ENCODE measurements at places on chromosomes 7 and 10. TPM values are rescaled to one million over a fixed set of nuclear protein-coding genes. Genes with fewer than 3 reads are reported as not detected.
A peak's percentile ranks its signal among the peaks of the same experiment; 100 is the strongest.

DNA sequence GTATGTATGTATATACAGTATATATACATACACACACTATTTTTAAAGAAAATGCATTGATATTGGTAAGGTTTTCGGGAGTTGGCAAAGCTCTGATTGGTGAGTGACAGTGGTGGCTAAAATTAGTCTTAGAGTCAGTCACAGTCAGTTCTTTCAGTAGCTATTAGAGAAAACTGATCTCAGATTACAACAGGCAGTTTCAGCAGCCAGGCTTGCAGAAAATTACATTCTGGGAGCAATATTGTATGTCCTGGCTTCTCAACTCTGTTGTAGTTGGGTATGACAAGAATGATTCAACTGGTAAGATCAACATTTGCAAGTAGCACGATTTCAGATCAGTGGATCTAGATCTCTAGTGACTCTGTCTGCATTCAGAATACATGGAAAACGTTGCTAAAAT is 897.9 kb upstream of the AUTS2 start:
- no peak for DNase-seq

- no peak for DNase-seq
Measured at GRCh38 chr10:25328361-25328760, 153.6 kb downstream of the GPR158 start.

C10orf53 gene
- polyA plus RNA-seq, result not detected

DNA sequence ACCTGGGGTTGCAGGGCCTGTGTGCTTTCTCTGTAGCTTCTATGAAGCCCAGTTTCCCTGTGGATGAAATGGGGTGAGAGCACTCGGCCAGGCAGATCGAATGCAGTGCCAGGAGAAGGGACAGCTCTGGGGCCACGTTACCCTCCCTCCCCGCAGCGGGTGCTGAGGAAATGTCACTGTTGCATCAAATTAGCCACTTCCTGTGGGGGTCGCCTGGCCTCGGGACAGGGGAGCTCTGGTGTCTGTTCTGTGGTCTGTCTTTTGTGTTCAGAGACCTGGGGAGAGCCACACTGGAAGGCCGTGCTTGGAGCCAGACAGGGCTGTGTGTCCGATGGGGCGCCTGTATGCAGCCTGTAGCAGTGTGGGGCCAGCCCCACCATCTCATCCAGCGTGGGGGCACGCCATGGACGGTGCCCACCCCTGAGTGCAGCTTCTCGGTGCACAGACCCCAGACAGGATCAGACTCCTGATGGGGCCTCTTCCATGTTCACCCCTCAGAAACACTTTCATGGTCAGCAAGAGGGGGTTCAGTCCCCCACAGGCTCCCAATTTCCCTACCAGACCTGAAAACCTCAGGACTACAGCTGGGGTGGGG is 13.6 kb downstream of the TTYH3 start:
- DNase-seq, result no peak

OR6B1 gene
- not detected for polyA plus RNA-seq

TMEM229A gene
- polyA plus RNA-seq, result not detected

- DNase-seq, result no peak
Measured at GRCh38 chr10:49276596-49276995, 22.4 kb upstream of the C10orf71 start.

GRCh38 chr7:159197066-159197975 is 52.7 kb upstream of the VIPR2 start:
- DNase-seq, result no peak

DNA sequence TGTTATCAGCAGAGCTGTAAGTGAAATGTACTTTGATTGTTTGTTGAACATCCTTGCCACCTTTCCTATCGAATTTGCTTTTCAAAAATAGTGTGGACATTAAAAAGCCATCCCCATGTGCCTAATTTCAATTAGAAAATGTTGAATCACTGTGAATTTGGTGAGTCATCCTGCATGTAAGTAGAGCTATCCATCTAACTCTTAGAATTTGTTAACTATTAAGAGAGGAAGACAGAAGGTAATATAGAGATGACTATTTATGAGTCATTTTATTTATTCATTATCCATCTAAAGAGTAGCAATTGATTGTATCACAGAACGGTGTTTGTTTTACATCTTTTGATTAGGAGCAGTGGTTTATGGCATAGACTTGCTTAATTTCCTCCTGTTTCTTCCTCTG is 154.7 kb downstream of the MGMT start:
- peak; percentile 30 for DNase-seq

CHAT gene
- polyA plus RNA-seq, result not detected

GRCh38 chr7:39211581-39211980 is 233.9 kb downstream of the POU6F2 start:
- DNase-seq, result no peak

- DNase-seq, result no peak
Measured at GRCh38 chr7:108825581-108825909, 255.9 kb downstream of the DNAJB9 start.

LIPF gene
- not detected for polyA plus RNA-seq

- no peak for DNase-seq
Measured at GRCh38 chr7:104064969-104065387, 75.5 kb upstream of the RELN start.

TMEM178B gene
- polyA plus RNA-seq, result 0.05 TPM

MIOS gene
- polyA plus RNA-seq, result 12.4 TPM

DNA sequence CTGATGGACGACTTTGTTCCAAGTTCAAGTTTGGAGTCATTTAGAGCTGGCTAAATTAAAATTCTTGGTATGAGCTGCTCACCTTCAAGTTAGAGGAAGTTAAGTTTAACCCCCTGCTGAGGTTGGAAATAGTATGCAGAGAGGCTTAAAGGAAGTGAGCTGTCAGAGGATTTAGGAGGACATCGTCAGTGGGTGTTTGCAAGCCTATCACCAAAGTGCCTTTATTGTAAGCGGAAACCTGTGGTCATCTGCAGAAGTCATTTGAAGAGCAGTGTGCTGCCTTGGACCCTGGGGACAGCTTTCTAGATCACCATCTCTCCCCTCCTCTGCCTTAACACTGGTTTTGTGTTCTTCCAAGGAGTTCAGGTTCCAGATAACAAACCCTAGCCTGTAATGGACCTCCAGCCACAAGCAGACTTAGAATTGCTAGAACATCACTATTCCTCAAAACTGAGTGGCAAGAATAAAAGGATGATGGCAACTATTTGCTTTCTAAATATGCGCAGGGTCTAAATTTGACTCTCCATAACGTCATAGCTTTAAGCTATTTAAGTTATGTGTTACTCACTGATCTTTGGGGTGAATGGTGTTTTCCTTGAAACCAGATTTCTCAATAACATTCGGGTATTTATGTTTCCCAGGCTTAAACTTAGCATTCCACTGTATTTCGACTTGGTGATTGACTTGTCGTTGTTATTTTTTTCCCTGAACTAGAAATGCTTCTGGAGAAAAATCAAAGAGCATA is 93.4 kb downstream of the SLC39A12 start:
- peak; percentile 43 for DNase-seq

DNA sequence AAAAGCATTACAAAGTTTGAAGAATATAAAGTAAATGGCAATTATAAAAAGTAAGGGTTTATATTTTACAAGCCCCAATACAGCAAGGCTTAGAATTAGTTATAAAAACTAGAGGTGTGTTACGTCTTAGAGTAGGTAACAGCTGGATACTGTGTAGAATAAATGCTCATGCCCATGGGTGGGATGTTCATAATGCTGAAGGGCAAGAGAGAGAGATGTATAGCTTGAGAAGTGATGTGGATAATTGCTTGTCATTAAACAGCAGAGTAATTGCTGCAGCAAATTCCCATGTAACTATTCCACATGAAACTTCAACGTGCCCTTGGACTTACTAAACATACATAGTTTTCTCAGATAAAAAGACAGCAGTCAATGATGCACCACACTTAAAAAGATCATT is 233.8 kb downstream of the IMMP2L start:
- no peak for DNase-seq

GRCh38 chr7:82609746-82610145 is 166.2 kb upstream of the CACNA2D1 start:
- no peak for DNase-seq

- peak; percentile 37 for DNase-seq
Measured at GRCh38 chr7:17948526-17949238, 8.4 kb upstream of the SNX13 start.

AKR1C2 gene
- 19.8 TPM for polyA plus RNA-seq

HGF gene
- polyA plus RNA-seq, result 1.5 TPM

GRCh38 chr7:13839063-13839462 is 150.4 kb downstream of the ETV1 start:
- no peak for DNase-seq

DNA sequence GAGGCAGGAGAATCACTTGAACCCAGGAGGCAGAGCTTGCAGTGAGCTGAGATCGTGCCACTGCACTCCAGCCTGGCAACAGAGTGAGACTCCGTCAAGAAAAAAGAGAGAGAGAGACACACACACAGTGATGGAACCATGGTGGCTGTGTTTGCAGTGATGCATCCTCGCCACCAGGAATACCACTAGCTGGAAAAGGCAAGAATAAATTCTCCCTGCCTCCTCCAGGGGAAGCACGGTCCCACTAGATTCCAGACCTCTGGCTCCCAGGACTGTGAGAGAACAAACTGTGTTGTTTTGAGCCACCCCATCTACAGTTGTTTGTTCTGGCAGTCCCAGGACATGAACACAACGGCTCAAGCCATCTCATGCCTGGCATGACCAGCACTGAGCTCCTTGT is 320.3 kb upstream of the FOXK1 start:
- DNase-seq, result no peak
